Neural crest cell (in vitro differentiated cells): ENCODE measurements at places on chromosomes 2 and 18. TPM values are rescaled to one million over a fixed set of nuclear protein-coding genes. Genes with fewer than 3 reads are reported as not detected.

Gene GULP1
- 39.1 and 43.8 TPM in 2 replicates for total RNA-seq

Gene CYS1
- total RNA-seq: not detected in 2 replicates

Gene KIAA2012
- total RNA-seq: 0.07 and 0.34 TPM in 2 replicates

Gene CPLX4
- total RNA-seq: not detected in 2 replicates

Gene GPR75
- 4.5 and 4.7 TPM in 2 replicates for total RNA-seq

Gene SIX2
- 0.14 TPM in 1 of 2 replicates, not detected in the other for total RNA-seq

Gene SPC25
- 39.3 and 40.8 TPM in 2 replicates for total RNA-seq

Gene SCYGR4
- total RNA-seq: not detected in 2 replicates

Gene ATP6V1B1
- 4.3 and 4.6 TPM in 2 replicates for total RNA-seq

Gene IL1R1
- 0.14 TPM in 1 of 2 replicates, not detected in the other for total RNA-seq

Gene VPS4B
- total RNA-seq: 34.2 and 41.8 TPM in 2 replicates

Gene RAX
- not detected in 2 replicates for total RNA-seq

Gene MC2R
- total RNA-seq: not detected in 2 replicates

Gene C1QL2
- 0.14 TPM in 1 of 2 replicates, not detected in the other for total RNA-seq

Gene FNDC4
- total RNA-seq: 14.2 and 17.4 TPM in 2 replicates
